ENCODE measurements at places on chromosomes 16 and 17.
A peak's percentile ranks its signal among the peaks of the same experiment; 100 is the strongest.

DNA sequence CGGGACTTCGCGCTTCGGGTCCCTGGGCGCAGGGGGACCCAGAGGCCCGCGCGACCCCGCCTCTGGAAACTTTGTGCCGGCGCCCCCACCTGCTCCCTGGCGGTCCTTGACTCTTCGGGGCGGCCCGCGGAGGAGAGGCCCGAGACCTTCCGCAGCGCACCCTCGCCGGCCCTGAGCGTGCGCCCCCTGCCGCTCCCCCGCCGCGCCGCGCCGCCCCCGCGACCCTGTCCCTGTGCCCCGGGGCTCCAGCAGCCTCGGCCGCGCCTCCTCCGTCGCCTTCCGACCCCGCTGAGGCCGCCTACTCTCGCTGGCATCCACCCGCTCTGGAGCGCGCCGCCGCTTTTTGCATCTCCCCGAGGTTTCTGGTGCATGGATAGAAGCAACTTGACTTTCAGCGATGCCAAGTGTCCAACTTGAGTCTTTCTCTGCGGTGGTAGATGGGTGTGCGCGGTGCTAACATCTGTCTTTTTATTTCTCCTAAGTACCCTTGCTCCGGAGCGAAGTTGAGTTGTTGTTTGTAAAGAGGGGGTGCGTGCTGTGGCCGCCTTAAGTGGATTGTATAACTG lies 414 bp downstream of the DUSP14 start:
- peak; percentile 89 for DNase-seq

GRCh38 chr17:43931062-43931571 lies 11.2 kb downstream of the PPY start:
- DNase-seq: no peak

- peak; percentile 67 for DNase-seq
Observed at GRCh38 chr16:85651629-85652430, 36.9 kb downstream of the GINS2 start.

- no peak for DNase-seq
Observed at GRCh38 chr17:76953066-76953465, 84.9 kb downstream of the MGAT5B start.

GRCh38 chr17:76447931-76448652 lies 4.9 kb downstream of the UBE2O start:
- no peak for DNase-seq

DNA sequence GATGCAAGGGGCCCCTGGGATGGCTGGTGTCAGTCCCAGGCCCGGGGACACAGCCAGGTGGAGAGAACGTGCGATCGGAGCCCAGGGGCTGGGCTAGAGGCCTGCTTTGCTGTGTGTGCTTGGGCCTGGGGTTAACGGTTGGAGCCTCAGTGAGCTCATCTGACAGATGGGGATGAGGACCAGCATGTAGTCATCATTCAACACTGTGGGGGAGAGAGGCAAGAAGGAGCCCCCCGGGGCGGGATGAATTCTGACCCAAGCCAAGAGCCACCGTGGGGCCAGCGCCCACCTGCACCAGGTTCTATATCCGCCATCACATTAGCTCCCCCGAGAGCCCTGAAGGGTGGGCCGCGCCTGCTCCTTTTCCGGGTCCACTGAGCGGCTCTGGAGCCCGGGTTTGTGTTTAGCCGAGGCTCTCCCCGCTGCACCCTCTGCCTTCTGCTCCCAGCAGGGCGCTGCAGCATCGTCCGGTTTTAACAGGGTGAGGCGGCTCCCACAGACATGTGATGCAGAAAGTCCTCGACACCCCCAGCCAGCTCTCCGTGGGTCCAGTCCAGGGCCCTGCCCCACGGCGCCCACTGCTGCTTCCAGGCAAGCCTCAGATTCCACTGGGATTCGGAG lies 365.7 kb downstream of the SEC14L1 start:
- DNase-seq: no peak

GRCh38 chr16:51276336-51276735 lies 125.3 kb upstream of the SALL1 start:
- no peak for DNase-seq

GRCh38 chr17:40123811-40124114 lies 2.0 kb downstream of the MSL1 start:
- DNase-seq: no peak

DNA sequence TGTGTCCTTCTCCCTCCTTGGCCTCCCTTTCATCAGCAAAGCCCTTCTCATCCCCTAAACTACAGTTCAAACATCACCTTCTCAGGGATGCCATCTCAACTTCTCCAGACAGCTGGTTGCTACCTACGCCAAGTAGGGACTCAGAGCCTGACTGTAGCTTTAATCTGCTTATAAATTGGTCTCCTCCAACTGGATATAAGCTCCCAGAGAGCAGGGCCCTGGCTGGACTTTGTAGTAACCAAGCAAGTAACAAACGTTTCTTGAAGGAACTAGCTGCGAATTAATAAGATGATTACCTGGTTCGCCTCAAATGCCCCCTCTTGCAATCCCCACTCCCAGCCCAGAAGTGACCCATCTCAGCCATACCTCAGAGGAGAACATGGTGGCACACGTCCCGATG lies 17.5 kb upstream of the KLHL11 start:
- no peak for DNase-seq

- no peak for DNase-seq
Observed at GRCh38 chr17:36936455-36937000, 747 bp upstream of the LHX1 start.

DNA sequence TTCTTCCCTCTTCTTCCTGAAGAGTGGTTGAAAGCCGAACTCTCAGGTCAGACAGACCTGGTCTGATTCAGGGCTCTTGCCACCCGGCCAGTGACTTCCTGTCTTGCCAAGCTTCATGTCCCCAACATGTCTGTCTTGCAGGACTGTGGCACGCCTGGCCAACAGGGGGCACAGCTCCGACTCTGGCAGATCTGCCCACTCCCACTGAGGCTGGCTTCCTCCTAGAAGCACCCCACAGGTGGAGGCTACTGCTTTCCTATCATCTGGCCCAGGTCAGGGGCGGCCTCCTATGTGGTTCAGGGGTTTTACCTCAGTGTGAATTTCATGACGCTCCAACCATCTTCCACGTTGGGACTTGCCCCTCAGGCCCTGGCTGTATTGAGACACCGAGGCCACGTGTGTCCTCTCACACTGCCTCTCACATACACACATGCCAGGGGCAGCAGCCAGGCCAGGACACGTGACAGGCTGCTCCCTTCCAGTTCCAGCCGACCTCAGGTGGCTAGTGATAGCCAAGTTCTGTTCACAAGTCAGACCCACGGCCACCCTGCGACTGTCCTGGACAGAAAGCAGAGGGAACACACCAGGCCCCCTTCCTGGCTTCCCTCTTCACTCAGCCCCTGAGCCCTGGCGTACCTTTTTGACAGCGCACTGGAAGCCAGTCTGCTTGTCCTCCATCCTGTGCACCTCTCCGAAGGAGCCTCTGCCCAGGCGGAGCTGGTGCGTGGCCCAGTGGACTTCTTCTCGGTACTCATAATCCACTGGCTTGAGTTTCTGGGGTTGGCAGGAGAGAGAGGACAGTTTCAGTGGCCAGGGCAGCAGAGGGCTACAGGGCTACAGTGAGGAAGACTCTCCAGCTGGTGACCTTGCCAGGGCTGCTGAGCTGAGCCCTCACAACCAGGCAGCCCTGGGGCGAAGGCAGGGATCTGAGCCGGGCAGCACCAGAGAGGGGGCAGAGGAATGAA lies 22.6 kb upstream of the SPATA32 start:
- peak; percentile 64 for DNase-seq

- no peak for DNase-seq
Observed at GRCh38 chr17:57577751-57578607, 167.1 kb downstream of the CCDC182 start.

DNA sequence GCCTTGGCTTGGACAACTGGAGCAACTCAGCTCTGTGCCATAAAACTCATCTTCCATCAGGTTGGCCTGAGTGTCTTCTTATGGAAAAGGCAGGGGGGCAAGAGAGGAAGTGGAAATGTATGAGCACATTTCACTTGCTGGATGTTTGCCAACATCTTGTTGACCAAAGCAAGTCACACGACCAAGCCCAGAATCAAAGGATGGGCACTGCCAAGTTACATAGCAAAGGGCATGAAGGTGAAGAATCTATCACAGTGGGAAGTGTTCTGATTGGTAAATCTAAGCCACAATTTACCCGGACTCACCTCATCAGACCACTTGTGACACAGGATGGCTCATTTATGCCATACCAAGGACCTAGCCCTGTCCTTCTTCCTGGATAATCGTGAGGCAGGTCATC lies 310.5 kb upstream of the IRX5 start:
- no peak for DNase-seq

DNA sequence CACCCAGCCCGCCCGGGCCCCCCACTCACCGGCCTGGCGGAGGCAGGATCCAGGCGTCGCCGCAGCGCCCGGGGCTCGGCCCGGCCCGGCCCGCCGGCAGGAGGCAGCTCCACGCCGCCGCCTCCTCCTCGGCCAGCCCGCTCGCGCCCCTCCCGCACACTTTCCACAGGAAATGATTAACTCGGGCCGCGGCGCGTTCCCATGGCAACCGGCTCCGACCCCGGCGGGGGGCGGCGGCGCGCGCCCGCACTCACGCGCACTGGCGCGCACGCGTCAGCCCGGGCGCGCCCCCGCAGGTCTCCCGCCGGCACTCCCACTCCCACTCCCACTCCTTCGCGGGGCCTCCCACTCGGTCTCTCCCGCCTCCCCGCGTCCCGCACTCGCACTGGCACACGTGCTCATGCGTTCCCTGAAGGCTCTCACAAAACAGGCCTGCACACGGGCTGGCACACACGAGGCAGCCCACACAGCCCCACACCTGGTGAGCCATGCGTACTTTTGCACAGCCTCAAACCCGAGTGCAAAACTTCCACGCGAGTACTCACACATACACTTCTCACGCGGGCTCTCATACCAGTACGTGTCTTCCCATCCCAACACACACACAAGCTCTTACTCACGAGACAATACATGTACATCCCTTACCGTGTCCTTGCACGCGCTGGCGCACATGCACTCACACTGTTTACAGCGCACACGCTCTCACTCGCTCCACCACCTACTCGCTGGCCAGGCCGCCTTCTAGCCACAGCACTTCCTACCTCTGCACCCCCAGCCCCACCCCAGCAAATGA lies at the start of gene KIFC3:
Gene KIFC3, minus strand, starts transcription at position 151 of the 793 bp plus-strand sequence. CDS start 4,248 bp downstream, outside the sequence.
- DNase-seq: peak; percentile 83

DNA sequence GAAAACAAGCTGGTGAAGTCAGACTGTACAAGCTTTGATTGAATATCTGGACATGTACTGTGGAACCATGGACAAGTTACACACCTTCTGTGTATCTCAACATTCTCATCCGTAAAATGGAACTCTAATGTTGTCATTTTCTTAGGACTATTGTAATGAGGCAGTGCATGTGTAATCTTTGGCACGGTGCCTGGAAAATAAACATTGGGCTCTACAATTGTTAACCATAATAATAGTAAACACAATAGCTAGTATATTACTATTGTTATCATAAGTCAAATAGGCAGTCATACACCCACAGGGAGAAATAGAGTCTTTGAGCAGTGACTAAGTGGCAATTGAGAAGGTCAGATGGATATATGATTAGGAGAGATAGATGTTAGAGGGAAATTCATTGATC lies 39.8 kb upstream of the ANKFN1 start:
- DNase-seq: no peak

DNA sequence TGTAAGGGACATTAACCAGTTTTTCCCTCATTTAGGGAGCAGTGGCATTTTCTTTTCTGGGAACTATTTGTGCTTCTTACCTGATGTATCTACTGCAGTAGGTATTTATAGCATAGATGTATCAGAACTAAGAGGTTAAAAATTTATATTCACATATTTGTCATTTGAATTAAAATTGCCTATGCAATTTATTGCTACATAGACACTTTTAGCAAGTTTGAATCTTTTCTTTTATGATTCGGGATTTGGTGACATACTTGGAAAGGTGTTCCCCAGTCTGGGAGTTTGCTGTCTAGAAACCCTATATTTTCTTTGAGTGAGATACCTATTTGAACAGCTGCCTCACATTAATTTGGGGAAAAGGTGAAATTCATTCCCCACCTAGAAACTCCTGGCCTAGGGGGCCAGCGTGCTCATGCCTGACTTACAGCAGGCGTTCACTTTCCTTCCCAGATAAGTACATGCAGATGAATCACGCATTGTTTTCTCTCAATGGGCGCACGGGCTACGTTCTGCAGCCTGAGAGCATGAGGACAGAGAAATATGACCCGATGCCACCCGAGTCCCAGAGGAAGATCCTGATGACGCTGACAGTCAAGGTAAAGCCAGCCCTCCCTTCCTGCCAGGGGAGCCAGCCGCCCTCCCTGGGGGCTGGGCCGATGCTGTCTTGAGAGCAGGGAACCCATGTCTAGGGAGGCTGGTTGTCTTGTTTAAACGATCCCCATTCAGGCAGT lies 73.8 kb downstream of the SDR42E1 start:
- DNase-seq: no peak

- DNase-seq: no peak
Observed at GRCh38 chr16:75837681-75838080, 111.4 kb upstream of the CPHXL start.

DNA sequence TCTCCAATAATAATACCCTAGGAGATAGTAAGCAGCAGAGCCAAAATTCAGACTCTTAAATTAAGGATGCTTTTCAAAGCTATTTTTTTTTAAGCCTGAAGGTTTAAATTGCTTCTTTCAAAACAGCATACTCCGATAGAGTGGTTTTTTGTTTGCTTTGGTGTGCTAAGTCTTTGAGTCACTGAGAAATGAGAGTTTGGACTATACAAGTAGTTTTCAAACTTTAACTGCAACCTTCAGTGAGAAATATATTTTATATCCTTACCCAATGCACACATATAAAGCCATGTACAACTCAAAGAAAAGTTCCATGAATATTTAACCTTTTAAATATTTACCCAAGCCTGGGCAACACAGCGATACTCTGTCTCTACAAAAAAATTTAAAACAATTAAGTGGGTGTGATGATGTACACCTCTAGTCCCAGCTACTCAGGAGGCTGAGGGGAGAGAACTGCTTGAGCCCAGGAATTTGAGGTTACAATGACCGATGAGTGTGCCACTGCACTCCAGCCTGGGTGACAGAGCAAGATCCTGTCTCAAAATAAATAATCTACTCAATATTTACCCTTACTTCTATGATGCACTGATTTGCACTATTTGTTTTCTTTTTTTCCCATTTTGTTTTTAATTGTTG lies 19.2 kb downstream of the DCUN1D3 start:
- DNase-seq: no peak

- no peak for DNase-seq
Observed at GRCh38 chr17:40932608-40933007, 4.8 kb downstream of the KRT23 start.

- peak; percentile 11 for DNase-seq
Observed at GRCh38 chr16:78993346-78993745, 607.2 kb downstream of the MAF start.

- no peak for DNase-seq
Observed at GRCh38 chr17:53490447-53490968, 332.2 kb upstream of the KIF2B start.

All from hematopoietic multipotent progenitor cell treated with erythropoietin and hydrocortisone succinate and interleukin-3 and kit ligand, for 4 days (in vitro differentiated cells).